Esophagus (tissue), 2 donors: ENCODE measurements at places on chromosomes 5 and 9. TPM values are rescaled to one million over a fixed set of nuclear protein-coding genes. Genes with fewer than 3 reads are reported as not detected.

GNA14 gene
- polyA plus RNA-seq: 1.9 TPM

GRXCR2 gene
- polyA plus RNA-seq: 0.04 TPM

TAF9 gene
- polyA plus RNA-seq: 44.6 TPM

C5orf63 gene
- 4.1 TPM for polyA plus RNA-seq

UGT3A1 gene
- polyA plus RNA-seq: 0.02 TPM

CLIC3 gene
- 474 TPM for polyA plus RNA-seq

ORM2 gene
- polyA plus RNA-seq: 0.12 TPM

SIT1 gene
- 0.88 TPM for polyA plus RNA-seq

PCDHGC5 gene
- polyA plus RNA-seq: 0.05 TPM

CA9 gene
- polyA plus RNA-seq: 0.94 TPM

SLC45A2 gene
- not detected for polyA plus RNA-seq
